Tibial artery (tissue), 4 donors: ENCODE measurements at places on chromosomes 7 and 10.
A peak's percentile ranks its signal among the peaks of the same experiment; 100 is the strongest.

- no peak for DNase-seq
Observed at GRCh38 chr10:33263453-33263852, 71.0 kb downstream of the NRP1 start.

- DNase-seq = no peak
Observed at GRCh38 chr7:105336009-105336408, 52.7 kb downstream of the SRPK2 start.

GRCh38 chr10:122010405-122011050, 21.6 kb downstream of the TACC2 start:
- DNase-seq = no peak

GRCh38 chr10:15572531-15573045, 147.1 kb downstream of the ITGA8 start:
- DNase-seq = no peak

DNA sequence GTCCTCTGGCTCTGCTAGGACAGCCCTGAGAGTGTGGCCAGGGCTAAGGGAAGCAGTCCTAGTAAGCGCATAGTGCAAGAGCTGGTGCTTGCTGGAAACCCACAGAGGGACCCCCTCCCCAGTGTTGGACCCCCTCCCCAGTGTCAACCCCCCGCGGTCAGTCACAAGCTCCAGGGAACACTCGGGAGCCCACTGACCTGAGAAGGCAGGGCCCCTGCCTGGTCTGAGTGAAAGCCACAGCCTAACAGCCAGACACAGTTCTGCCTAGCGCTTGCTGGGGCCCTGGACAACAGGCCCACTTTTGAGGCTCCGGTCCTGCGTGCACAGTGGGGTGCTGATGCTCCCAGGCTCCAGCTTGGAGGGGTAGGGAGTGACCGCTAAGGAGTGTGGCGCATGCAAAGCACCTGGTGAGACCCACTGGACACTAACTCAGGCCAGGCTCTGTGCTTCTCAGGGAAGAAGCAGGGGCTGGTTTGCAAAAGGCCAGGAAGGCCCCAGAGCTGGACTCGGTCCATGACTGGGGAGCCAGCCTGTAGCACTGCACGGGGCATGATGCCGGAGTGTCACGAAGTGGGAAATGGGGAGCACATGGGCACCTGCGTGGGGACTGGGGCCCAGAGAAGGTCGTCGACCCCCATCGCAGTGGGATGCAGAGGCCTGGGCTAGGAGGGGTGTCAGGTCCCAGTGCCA, 175.8 kb upstream of the PPP2R2D start:
- no peak for DNase-seq

GRCh38 chr7:26856176-26856985, 8.0 kb downstream of the SKAP2 start:
- DNase-seq = no peak

GRCh38 chr10:2456834-2457233, 610.5 kb upstream of the PFKP start:
- no peak for DNase-seq

GRCh38 chr10:75086278-75086934, 25.1 kb upstream of the SAMD8 start:
- no peak for DNase-seq

GRCh38 chr10:103911021-103911459, 6.9 kb downstream of the STN1 start:
- DNase-seq = no peak

GRCh38 chr7:131596785-131597184, 40.4 kb upstream of the PODXL start:
- no peak for DNase-seq

- no peak for DNase-seq
Observed at GRCh38 chr10:71243756-71244395, 31.5 kb downstream of the UNC5B start.

DNA sequence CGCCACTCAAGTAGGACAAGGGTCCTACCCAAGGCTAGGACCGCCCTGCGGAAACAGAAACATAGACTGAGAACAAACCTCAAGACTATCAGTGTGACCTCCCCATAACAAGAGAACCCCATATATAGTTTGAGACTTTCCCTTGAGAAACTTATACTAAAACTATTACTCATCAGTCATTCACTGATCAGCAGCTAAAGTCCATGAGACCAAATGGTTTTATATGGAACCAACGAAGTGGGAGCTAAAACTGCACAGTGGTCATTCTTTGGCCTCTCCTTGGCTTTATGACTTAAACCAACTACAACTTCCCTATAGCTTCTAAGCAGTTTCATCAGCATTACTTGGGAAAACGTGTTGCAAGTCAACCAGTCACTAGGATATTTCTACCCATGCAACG, 13.7 kb upstream of the ZSCAN21 start:
- DNase-seq = no peak

- no peak for DNase-seq
Observed at GRCh38 chr10:103111031-103111917, 81.8 kb downstream of the NT5C2 start.

DNA sequence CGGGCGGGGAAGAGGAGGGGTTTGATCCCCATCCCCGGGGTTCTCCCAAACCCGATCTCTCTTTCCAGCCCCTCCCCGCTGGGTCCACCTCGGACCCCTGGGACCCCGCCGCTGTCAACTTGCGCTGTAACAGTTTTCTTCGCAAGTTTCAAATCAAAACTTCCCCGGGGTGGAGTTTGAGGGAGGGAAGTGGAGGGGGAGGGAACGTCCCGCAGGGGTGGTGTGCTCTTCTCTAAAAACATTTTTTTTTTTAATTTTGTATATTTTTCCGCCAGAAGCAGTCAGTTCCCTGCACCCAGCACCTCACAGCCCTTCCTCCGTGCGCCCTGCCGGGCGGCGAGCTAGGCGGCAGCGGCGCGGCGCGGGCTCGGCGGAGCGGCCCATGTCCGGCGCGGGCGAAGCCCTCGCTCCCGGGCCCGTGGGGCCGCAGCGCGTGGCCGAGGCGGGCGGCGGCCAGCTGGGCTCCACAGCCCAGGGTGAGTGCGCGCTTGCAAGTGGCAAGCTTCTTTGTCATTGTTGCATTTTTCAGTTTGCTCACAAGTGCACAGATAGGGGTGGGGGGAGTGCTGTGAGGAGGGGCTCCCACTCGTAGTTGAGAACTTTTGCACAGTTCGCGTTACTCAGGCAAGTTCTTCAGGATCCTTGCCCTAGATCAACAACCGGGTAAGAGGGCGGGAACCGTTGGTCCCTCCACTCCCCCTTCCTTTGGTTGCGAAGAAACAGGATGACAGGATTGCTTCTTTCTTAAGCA, 933 bp downstream of the MDFIC start:
- DNase-seq = peak; percentile 67

- no peak for DNase-seq
Observed at GRCh38 chr7:150357771-150358427, 10.7 kb upstream of the REPIN1 start.

DNA sequence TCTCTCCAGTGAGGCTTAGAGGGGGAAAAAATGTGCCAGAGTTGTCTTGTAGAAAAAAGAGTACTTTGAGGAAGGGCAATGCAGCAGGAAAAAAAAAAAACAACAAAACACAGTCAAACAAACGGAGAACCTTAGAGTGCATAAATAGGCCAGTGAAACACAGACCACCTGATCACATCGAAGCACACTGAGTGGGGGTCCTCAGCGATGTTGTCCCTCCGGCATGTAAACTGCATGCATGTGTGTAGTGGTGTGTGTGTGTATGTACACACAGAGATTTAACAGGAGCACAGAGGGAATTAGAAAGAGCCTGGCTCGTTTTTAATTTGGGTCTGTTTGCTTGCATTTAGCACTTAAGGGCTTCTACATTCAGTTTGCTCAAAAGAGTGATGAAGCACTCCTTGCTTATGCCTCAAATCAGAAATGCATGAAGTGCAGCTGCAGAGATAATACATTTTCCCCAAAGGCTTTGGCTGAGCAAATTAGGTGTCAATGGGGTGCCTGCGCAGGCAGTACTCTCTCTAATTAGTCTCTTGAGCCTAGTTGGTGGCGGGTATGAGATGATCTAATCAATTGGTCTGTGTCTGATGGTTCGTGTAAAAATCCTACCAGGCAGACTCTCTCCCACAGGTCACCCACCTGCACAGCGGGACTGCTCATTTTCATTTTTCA, 62.7 kb upstream of the FZD1 start:
- DNase-seq = no peak

DNA sequence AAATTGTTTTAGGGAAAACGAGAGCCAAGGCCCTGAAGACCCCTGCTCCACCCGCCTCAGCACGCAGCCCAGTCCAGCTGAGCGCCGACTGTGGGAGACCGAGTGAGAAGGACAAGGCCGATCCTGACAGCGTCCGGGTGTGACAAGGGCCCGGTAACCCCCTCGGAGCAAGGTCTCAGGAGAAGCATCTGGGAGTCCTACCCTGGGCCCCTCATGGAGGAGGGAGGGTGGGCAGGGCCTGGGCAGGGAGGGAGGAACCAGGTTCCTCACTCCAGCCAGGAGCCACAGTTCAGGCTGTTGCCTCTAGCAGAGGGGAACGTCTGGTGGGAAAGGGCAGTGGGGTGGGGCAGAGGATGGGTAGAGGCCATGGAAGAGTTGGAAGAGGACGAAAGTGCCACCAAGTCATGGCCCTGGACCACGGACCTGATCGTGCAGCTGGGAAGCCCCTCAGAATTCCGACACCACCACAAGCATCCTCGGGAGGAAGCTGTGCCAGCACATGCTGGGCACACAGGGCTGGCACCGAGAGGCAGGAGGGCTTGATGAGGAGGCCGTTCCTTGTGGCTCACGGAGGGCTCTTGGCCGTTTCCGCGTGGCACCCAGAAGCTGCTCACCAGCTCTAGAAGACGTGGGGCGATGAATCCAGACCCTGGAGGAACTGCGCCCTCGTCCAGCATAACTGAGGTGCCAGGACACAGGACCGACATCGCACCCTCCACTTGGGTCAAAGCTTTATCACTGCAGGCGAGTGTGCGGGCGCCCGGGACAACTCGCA, 2.2 kb upstream of the KNDC1 start:
- no peak for DNase-seq

- no peak for DNase-seq
Observed at GRCh38 chr10:72692994-72693781, 1.2 kb downstream of the MCU start.

DNA sequence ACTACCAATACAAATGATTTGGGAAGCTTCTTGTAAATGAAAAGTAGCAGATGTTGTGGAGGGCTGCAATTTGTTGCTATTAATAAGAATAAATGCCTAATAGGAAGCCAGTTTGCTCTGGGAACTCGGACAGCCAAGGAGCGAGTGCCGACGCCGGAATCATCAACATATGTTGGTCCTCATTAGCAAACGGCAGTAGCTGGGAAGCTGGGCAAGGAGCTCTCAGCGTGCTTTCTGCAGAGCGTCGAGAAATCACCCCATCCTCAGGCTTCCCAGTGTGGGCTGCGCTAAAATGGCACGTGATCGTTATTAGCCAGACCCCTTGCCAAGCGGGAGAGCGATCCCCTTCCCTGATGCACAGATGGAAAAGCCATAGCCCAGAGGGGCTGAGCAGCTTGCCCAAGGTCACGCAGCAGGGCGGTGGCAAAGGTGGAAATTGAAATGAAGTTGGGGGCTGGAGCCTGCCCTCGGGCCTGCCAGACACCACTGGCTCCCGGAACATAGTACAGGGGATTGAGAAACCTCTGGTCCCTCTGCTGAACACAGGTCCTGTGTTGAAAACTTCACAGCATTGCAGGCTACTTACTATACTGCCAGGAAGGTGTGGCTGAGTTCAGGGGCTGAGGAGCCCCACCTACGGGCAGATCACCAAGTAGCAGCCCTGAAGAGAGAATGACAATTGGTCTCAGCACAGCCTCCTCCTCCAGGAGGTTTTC, 326.9 kb downstream of the PLXNA4 start:
- no peak for DNase-seq

GRCh38 chr10:71978988-71979691, 14.9 kb downstream of the CHST3 start:
- no peak for DNase-seq

GRCh38 chr7:44111761-44112160, 7.6 kb downstream of the AEBP1 start:
- no peak for DNase-seq

- no peak for DNase-seq
Observed at GRCh38 chr10:31522820-31523219, 203.8 kb downstream of the ZEB1 start.

DNA sequence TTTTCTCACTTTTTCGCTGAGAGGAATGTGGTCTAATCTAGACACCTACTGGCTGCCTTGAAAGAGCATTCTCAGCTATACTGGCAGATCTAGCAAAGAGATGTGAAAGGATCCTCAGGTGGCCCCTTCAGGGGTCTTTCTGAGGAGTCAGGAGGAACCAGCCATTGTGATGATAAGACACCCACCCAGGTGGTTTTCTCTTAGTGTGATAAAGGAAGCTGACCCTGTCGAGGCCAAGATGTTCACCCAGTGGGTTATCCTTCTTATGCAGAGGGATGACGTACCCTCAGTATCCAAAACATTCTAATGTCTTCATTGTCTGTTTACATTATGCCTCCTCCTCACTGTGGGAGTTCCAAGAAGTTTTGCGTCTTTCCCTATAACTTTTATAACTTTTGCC, 98.3 kb upstream of the LRGUK start:
- no peak for DNase-seq

DNA sequence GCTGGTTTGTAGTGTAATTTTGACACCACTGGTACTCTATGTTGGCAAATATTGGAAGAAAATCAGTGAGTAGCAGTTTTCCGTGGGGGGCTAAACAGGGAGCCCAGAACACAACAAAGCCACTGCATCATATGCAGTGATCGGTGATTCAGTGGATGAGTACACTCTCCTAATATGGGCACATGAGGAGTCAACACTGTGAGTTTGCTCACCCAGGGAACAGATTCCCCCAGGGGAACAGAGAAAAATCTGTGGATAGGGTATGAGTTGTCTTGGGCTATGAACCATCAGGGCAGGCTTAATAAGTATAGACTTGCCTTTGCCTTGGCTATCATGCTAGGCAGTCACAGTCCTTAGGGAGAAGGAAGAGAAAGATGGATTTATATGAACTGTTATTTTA, 227.7 kb upstream of the SEMA3E start:
- no peak for DNase-seq

- no peak for DNase-seq
Observed at GRCh38 chr10:56782503-56782902, 421.4 kb upstream of the ZWINT start.

GRCh38 chr7:146235195-146235594, 118.6 kb downstream of the CNTNAP2 start:
- no peak for DNase-seq

- no peak for DNase-seq
Observed at GRCh38 chr10:109259293-109259692, 664.0 kb downstream of the XPNPEP1 start.

GRCh38 chr10:22679608-22680007, 34.8 kb downstream of the PIP4K2A start:
- DNase-seq = no peak

- no peak for DNase-seq
Observed at GRCh38 chr10:103114876-103115275, 78.2 kb downstream of the NT5C2 start.

- no peak for DNase-seq
Observed at GRCh38 chr7:137304165-137304564, 39.4 kb downstream of the PTN start.

GRCh38 chr10:121444520-121445165, 153.6 kb downstream of the FGFR2 start:
- no peak for DNase-seq

GRCh38 chr7:73727952-73728351, 8.5 kb upstream of the STX1A start:
- no peak for DNase-seq
